NCI-H2081 (cell line): ENCODE measurements at places on chromosomes 3 and 15.

- no peak for DNase-seq
These were observed 378.3 kb downstream of the CNTN4 start for GRCh38 chr3:2476996-2477395.

GRCh38 chr3:164030194-164030593 is 1048.1 kb downstream of the SI start:
- no peak for DNase-seq

DNA sequence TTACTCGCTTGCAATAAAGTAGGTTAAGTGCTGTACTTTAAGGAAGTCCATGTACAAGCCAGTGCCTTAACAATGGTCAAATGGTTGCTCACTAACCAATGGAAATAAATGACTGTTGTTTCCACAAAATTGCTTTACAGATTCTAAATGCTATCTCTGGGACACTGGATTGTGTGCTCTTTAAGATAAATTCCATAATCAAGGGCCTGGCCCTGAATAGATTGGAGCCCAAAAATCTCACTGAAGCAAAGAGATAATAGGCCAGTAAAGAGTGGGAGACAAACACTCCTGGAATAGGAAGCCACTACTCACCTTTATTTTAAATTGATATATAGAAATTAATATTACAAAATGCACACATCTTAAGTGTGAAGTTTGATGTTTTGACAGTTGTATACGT is 62.4 kb upstream of the GOLGA6B start:
- no peak for DNase-seq

- no peak for DNase-seq
These were observed 39.7 kb upstream of the GLCE start for GRCh38 chr15:69120732-69121131.

GRCh38 chr3:126406389-126407296 is 11.9 kb downstream of the CFAP100 start:
- DNase-seq, result no peak

- no peak for DNase-seq
These were observed 247.4 kb downstream of the SHOX2 start for GRCh38 chr3:157858821-157859220.

GRCh38 chr3:71407823-71408222 is 175.7 kb downstream of the FOXP1 start:
- DNase-seq, result no peak

GRCh38 chr3:79246875-79247724 is 520.7 kb downstream of the ROBO1 start:
- no peak for DNase-seq

GRCh38 chr3:138962854-138963560 is 16.0 kb downstream of the FOXL2NB start:
- no peak for DNase-seq

DNA sequence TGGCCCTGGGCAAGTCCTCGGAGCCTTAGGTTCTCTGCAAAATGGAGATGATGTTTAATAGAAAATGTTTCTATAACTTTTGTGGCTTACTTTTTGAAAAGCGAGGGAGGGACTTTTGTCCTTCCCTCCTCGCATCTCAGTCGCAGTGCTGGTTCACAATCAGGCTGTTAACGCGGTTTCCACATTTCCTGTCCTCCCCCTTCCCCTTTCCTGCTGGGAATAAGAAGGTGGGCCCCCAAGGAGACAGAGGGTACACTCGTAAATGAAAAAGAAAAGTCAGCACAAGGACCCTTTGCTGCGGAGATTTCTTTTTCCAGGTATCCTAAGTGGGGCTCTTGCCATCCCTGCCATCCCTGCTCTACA is 29.5 kb downstream of the ARHGAP31 start:
- DNase-seq, result no peak

DNA sequence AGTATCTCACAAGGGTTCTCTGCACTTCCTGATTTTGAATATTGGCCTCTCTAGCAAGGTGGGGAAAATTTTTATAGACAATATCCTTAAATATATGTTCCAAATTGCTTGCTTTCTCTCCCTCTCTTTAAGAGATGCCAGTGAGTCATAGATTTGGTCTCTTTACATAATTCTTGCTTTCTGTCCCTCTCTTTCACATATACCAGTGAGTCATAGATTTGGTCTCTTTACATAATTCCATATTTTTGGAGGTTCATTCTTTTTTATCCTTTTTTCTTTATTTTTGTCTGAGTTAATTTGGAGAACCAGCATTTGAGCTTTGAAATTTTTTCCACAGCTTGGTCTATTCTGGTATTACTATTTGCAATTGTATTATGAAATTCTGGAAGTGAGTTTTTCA is 77.7 kb upstream of the NUDT16 start:
- DNase-seq, result no peak

DNA sequence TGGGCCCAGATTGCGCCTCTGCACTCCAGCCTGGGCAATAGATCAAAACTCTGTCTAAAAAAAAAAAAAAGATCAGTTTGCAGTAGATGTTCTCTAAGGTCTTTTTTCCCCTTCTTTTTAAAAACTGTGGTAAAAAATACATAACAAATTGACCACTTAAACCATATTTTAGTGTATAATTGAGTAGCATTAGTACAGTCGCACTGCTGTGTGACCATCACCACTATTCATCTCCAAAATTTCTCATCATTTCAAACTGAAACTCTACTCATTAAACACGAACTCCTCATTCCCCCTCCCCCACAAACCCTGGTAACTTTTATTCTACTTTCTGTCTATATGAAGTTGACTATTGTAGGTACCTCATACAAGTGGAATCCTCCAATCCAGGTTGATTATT is 160.3 kb downstream of the PEX5L start:
- DNase-seq, result no peak

DNA sequence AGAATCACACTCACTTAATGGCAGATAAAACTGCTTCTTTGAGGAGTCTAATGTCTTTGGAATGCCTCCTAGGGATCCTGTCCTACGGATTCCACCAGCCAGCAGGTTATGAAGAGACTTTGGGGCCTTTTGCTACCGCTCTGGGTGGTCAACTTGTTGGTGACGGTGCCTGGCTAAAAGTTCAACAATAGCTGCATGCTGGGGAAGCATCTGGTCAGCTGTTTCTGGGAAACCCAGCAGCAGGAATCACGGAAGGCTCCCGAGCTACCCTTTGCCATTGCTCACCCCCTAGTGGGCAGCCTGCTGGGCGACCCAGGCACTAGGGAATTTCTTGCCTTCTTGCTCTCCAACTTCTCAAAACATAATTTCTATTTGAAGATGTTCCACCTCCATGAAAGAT is 263.3 kb downstream of the NEK10 start:
- DNase-seq, result no peak

- DNase-seq, result no peak
These were observed 14.7 kb downstream of the IL16 start for GRCh38 chr15:81211376-81211775.

- DNase-seq, result no peak
These were observed 119.4 kb downstream of the NUP210 start for GRCh38 chr3:13300546-13301285.

DNA sequence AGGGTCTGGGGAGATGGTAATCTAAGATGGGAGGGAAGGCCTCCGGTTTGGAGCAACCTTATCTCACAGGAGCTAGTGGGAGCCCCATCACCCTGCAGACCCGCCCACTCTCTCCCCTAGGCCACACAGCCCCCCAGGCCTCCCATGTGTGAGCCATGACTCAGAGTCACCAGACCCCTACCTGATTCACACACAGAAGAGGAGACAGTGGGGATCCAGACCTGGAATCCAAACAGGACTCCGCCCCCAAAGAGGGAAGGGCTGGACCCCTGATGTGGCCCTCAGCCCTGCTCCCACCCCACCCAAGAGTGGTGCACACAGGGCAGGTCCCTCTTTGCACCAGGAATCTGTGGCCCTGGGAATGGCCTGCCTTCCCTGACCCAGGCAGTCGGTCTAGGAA is 97.4 kb downstream of the ADCY5 start:
- DNase-seq, result no peak

DNA sequence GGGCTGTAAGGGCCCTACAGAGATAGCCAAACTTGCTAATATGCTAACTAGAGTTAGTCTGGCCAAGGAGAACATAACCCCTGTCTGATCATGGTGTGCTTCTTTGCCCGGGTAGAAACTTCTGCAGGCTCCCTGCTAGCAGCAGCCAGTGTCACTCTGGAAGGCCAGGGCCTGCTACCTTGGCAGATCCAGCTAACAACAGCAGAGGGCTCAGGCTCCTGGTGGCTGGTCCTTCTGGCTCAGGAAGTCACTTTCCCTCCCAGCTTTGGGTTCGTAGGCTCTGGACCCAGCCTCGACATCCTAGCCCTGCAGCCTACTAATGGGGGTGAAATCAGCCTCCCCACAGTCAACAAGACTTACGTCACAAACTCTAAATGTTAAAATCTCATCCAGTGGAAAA is 373.7 kb upstream of the RGMA start:
- no peak for DNase-seq

DNA sequence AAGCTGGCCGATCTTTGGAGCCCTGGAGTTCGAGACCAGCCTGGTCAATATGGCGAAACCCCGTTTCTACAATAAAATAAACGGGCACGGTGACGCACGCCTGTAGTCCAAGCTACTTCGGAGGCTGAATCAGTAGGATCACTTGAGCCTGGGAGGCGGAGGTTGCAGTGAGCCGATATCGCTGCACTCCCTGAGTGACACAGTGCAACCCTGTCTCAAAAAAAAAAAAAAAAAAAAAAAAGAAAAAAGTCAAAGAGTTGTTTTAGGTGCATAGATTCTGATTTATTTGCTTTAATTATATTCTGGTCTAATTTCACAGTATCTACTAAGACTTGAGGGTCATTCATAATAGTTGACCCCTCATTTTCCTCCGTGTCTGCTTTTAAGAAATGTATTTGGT is 1.7 kb downstream of the ARL13B start:
- DNase-seq, result no peak

- DNase-seq, result no peak
These were observed 64.4 kb upstream of the ACAN start for GRCh38 chr15:88738796-88739195.

GRCh38 chr3:125231895-125232294 is 19.3 kb upstream of the SLC12A8 start:
- no peak for DNase-seq

DNA sequence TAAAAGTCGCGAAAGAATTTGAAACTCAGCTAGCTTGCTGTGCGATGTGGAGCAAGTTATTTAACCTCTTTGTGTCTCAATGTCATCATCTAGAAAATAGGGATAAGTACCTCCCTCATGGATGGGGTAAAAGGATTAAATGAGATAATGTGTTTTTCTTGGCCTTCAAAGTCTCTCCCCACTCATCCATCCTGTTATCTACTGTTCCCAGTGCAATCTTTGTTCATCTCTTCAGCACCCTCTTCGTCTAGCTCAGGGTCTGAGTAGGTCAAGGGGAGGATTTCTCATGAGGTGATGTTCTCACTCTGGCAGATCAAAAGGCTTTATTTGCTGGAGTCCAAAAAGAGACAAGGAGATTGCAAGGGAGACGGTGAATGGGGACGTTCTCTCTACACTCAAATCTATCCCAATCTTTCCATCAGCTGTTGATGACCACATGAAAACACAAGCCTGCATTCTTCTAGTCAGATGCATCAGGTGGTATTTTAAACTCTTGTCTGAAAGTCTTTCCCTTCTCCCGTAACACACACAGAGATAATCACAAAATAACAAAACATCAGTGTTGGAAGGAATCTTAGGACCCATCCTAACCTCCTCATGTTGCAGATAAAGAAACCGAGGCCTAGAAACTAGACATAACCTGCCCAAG is 1.3 kb downstream of the MESD start:
- DNase-seq, result no peak

DNA sequence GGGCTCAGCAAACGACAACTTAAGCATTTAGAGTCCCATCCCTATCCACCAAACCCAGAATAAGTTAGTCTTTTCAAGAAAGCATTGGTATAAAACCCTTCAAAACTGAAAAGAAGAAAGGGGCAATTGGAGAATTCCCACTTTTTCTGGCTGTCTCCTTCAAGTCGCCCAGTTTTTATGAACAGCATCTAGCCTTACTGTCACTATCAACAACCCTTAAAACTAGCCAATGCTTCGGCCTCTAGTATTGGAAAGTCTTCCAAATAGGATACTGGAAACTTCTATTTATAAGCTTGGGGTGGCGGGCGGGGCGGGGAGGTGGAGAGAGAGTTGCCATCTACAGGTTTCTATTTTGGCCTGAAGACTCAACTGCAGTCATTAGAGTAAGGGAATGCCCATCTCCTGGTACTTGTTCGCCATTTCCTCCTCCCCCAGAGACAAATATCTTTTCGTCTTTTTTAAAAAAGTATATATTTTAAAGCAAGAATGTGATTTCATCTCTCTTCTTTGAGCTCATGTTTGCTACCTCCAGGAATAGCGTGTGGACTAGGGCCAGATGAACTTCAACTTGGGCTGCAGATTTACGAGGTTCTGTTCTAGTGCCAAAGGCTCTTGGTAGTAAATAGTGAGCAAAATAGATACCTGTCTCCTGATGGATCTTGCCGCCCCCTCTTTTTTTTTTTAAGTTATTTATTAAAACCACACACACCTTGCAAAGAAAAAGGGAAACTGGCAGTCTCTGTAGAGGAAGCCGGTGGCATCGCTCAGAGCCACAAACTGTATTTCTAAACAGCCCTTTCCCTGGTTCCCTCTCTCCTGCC is 2.7 kb downstream of the BCL6 start:
- DNase-seq, result no peak

GRCh38 chr3:158769952-158770740 is 31.7 kb upstream of the MFSD1 start:
- no peak for DNase-seq

- no peak for DNase-seq
These were observed 755 bp downstream of the CD200R1 start for GRCh38 chr3:112974178-112974517.

- DNase-seq, result no peak
These were observed 383.6 kb downstream of the LPP start for GRCh38 chr3:188537606-188538005.

DNA sequence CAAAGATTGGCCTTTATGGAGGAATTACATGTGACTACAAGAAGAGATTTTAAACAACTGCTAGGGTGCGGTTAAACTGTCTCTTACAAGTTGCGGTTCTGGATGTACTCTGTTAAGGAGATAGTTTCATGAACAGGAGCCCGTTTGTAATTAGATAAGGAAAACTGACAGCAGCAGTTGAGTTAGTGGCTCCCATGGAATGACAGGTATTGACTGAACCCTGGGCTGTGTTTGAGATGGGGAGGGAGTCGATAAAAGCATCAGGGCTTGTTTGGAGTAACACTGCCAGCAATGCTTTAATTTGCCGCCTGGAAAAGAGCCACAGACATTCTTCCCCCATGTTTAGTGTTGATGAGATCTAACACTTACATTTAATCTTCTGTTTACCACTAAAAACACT is 139.9 kb downstream of the ROBO2 start:
- peak; percentile 26 for DNase-seq

GRCh38 chr3:172213904-172214303 is 174.5 kb downstream of the FNDC3B start:
- peak; percentile 55 for DNase-seq

DNA sequence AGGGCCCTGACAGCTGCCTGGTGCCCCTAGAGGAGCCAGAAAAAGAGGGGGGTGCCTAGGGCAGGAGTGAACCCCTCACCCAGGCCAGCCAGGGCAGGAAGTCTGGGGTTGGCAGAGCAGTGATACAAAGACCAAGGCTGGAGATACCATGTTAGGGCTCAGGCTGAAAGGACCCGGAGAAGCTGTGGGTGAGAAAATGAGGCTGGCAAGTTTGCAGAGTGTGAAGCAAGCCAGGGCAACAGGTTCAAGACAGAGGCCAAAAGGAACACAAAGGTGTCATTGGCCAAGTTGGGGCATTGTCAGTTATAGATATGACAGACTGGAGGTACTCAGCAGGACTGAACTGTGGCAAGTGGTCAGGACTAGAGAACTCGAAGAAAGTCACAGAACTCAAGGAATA is 40.6 kb upstream of the IREB2 start:
- no peak for DNase-seq
